ENCODE measurements at places on chromosomes 5 and 9. TPM values are rescaled to one million over a fixed set of nuclear protein-coding genes. Genes with fewer than 3 reads are reported as not detected.
A peak's percentile ranks its signal among the peaks of the same experiment; 100 is the strongest.

The DDX4 gene
- total RNA-seq = not detected

- no peak overlapping the region for H3K4me3 ChIP-seq
- peaks cover 4% of the 10 kb centered on the region for H3K27me3 ChIP-seq
- H3K36me3 ChIP-seq = no peaks in the 10 kb centered on the region
- DNase-seq = no peak
- H3K27ac ChIP-seq = no peak overlapping the region
Observed at GRCh38 chr5:72644296-72644695, 137.1 kb upstream of the ZNF366 start.

DNA sequence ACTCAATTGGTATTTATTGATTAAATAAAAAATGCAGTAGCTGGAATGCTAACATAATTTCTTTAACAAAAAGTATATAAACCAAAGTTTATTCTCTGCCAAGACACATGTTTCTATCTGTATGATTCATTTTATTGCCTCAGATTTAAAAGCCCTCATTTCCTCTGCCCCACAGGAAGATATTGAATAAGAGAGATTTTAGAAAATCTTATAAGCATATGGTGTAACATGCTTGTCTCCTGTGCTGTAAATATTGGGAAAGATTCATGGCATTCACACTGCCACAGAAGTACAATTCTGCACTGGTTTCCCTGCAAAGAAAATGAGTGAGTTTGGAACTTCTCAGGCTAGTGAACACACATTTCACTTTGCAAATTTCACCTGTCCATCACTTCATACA lies 134.9 kb upstream of the FBXL7 start:
- H3K27ac ChIP-seq = no peak overlapping the region
- DNase-seq = no peak
- H3K4me3 ChIP-seq = no peak overlapping the region
- no peaks in the 10 kb centered on the region for H3K27me3 ChIP-seq
- no peaks in the 10 kb centered on the region for H3K4me1 ChIP-seq
- H3K36me3 ChIP-seq = no peaks in the 10 kb centered on the region

DNA sequence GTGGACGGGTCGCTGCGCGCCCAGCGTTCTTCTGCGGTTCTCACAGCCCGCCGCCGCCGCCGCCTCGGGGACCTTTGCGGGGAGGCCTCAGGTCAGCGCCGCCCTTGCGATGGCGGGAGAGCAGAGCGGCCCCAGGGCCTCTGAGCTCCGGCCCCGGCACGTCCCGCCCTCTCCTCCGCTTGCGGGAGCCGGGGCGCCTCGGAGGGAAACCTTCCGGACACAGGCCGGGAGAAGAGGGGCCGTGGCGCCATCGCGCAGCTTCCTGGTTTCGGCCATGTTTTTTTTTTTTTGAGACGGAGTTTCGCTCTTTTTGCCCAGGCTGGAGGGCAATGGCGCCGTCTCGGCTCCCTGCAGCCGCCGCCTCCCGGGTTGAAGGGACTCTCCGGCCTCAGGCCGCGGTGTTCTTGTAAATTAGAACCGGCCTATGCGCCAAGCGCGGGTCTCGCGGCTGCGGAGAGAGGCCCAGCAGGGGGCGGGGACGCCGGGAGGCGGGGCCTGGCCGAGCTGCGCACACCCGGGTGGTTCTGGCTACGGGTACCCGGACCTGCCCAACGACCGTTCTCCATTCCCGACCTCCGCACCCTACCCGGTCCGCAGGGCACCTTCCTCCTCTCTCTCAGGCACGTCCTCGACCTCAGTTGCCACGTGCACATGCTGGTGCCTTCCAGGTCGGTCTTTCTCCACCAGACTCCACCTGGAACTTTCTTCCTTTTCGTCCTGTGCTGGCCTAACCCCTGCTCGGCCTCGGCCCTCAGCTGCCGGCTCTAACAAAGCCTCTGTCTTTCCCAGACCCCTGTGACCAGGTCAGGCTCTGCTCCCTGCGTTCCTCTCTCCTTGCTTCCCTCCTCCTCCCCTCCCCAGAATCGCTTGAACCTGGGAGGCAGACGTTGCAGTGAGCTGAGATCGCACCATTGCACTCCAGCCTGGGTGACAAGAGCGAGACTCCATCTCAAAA lies 28.8 kb upstream of the MGAT1 start:
- peak overlapping the region; percentile 97 for H3K27ac ChIP-seq
- peaks cover 48% of the 10 kb centered on the region for H3K36me3 ChIP-seq
- peak; percentile 83 for DNase-seq
- no peaks in the 10 kb centered on the region for H3K27me3 ChIP-seq
- H3K4me1 ChIP-seq = peaks cover 39% of the 10 kb centered on the region

GRCh38 chr9:127176631-127177030 lies 54.2 kb upstream of the ANGPTL2 start:
- H3K27me3 ChIP-seq = no peaks in the 10 kb centered on the region
- H3K27ac ChIP-seq = no peak overlapping the region
- no peak overlapping the region for H3K4me3 ChIP-seq
- no peak for DNase-seq

The SLC4A9 gene
- 0.36 TPM for total RNA-seq

The SLC23A1 gene
- total RNA-seq = 0.89 TPM

DNA sequence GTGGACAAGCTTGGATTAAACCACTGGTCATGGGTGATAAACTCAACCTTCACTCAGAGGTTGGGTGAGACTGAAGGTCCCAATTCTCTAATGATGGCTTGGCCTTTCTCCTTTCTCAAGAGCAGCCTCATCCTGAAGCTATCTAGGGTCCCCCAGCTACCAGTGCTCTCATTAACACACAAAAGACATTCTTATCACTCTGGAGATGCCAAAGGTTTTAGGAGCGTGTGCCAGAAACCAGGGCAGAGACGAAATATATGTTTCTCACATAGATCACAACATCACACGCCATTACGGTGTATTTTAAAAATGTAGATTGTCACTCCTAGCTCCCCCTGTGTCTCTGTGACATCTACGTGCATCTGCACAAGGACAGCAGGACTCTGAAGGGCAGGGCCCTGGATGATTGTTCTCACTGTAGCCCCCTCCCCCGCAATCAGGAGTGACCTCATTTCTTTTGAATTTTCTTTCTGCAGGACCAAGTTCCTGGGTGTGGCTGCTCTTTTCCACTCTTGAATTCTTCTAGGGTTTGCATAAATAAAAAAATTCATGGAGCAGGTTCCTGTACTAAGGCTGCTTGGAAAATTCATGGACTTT lies 311.3 kb downstream of the GADD45G start:
- peak; percentile 10 for DNase-seq
- H3K4me3 ChIP-seq = no peak overlapping the region
- H3K4me1 ChIP-seq = peaks cover 14% of the 10 kb centered on the region
- H3K27me3 ChIP-seq = peaks cover 7% of the 10 kb centered on the region

The C9orf57 gene
- not detected for total RNA-seq

The WNK2 gene
- 1.7 TPM for total RNA-seq

GRCh38 chr5:173770637-173771036 lies 117.5 kb upstream of the CPEB4 start:
- no peaks in the 10 kb centered on the region for H3K4me1 ChIP-seq
- no peak overlapping the region for H3K27ac ChIP-seq
- no peak overlapping the region for H3K4me3 ChIP-seq
- no peaks in the 10 kb centered on the region for H3K36me3 ChIP-seq
- no peaks in the 10 kb centered on the region for H3K27me3 ChIP-seq
- no peak for DNase-seq

The TICAM2 gene
- 0.27 TPM for total RNA-seq

GRCh38 chr5:67361932-67362729 lies 165.5 kb upstream of the CD180 start:
- no peak for DNase-seq
- H3K4me1 ChIP-seq = peaks cover 12% of the 10 kb centered on the region

- no peak overlapping the region for H3K27ac ChIP-seq
- no peaks in the 10 kb centered on the region for H3K27me3 ChIP-seq
- H3K4me3 ChIP-seq = no peak overlapping the region
- no peaks in the 10 kb centered on the region for H3K4me1 ChIP-seq
Observed at GRCh38 chr9:105318729-105319191, 74.3 kb downstream of the SLC44A1 start.

GRCh38 chr9:14746626-14747025 lies 24.1 kb upstream of the CER1 start:
- H3K27me3 ChIP-seq = peaks cover 13% of the 10 kb centered on the region
- H3K4me3 ChIP-seq = no peak overlapping the region
- DNase-seq = no peak
- H3K36me3 ChIP-seq = no peaks in the 10 kb centered on the region
- H3K27ac ChIP-seq = no peak overlapping the region

The DRD1 gene
- not detected for total RNA-seq

The ZNF883 gene
- total RNA-seq = 1.6 TPM

DNA sequence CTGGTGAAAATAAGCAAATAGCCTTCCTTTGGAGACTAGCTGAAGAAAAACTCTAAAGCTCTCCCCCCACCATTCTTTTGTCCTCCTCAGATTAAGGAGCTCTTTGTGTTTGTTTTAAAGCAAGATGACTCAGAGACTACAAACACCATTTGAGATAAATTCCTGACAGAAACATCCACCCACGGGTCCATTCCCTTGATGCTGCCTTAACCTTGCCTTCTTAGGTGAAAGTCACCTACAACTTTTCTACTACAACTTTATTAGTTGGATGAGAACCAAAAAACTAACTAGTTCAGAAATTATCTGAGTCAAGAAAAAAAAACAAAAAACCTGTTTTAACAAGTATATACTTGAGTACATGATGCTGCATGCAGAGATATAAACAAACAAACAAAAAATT lies 831.1 kb downstream of the NR2F1-AS1 start:
- H3K27ac ChIP-seq = no peak overlapping the region
- H3K27me3 ChIP-seq = no peaks in the 10 kb centered on the region
- no peaks in the 10 kb centered on the region for H3K36me3 ChIP-seq
- DNase-seq = no peak
- H3K4me1 ChIP-seq = no peaks in the 10 kb centered on the region

DNA sequence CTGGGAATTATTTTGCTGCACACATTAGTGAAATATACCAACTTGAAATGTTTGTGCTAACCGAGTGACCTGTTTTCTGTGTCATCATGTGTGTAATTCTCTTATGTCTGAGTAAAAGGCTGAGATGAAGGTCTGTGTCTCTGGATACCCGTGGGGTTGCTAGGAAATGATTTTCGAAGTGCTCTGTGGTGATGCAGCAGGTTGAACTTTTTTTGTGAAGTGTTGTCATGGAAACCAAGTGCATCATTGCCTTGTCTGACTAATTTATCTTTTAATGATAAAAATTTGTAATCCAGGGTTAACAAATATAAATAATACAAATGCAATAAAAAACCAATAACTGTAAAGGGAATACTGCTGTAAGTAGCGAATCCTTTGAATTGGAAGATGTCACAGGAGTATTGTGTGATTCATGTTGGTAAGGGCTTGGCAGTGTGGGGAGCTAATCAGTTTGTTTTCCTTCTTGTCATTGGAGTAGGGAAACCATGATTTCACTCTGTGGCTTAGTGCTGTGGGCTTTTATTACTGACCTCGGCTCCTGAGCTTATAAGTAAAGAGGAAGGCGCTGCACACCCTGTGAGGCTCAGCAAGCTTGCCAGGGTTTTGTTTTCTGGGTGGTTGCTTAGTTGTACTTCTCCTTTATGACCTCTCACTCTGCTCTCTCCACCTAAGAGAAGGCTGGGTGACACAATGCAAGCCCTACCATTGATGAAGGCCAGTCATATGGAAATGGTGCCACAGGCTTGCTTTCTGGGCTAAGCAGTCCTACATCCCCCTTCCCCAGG lies 22.3 kb downstream of the PDE8B start:
- H3K27me3 ChIP-seq = peaks cover 22% of the 10 kb centered on the region
- H3K4me1 ChIP-seq = peaks cover 8% of the 10 kb centered on the region
- H3K4me3 ChIP-seq = no peak overlapping the region

DNA sequence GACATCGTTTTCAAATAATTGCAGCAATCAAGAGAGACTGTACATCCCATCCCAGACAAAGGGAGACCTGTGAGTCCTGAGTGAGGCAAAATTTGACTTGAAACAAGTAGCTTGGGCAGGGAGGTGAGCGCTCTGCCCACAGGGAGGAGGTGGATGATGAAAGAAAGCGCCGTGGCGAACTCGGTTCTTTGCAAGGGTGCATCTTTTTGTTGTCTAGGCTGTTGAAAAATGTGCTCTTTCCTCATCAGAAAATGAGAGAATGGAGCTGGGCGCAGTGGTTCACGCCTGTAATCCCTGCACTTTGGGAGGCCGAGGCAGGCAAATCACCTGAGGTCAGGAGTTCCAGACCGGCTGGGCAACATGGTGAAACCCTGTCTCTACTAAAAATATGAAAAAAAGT lies 150.5 kb downstream of the GAPVD1 start:
- no peak overlapping the region for H3K4me3 ChIP-seq

The SNAPC3 gene
- 30.3 TPM for total RNA-seq

- H3K27ac ChIP-seq = no peak overlapping the region
- no peaks in the 10 kb centered on the region for H3K36me3 ChIP-seq
- H3K4me3 ChIP-seq = no peak overlapping the region
- DNase-seq = no peak
Observed at GRCh38 chr5:142544946-142545649, 140.8 kb downstream of the FGF1 start.

DNA sequence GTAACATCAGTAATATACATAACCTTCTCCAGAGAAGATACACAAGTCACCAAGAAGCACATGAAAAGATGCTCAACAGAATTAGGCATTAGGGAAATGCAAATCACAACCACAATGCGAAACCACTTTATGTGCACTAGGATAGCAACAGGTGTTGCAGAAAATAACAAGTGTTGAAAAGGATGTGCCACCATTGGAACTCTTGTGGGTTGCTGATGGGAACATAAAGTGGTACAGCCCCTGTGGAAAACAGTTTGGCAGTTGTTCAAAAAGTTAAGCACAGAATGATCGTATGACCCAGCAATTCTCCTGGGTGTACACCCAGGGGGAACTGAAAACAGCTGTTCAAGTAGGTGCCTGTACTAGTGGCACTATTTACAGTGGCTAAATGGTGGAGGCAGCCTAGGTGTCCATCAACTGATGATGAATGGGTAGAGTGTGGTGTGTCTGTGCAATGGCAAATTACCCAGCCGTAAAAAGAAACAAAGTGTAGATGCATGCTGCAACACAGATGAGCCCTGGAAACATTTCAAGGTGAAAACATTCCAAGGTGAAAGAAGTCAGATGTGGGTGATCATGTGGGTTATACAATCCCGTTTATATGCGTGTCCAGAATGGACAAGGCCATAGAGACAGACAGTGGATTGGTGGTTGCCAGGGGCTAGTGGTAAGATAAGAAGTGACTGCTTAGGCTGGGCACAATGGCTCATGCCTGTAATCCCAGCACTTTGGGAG lies 27.2 kb downstream of the CCDC69 start:
- H3K36me3 ChIP-seq = peaks cover 47% of the 10 kb centered on the region
- H3K27me3 ChIP-seq = no peaks in the 10 kb centered on the region
- no peak for DNase-seq
- no peak overlapping the region for H3K4me3 ChIP-seq

The ANKRD20A1 gene
- total RNA-seq = 1.5 TPM

DNA sequence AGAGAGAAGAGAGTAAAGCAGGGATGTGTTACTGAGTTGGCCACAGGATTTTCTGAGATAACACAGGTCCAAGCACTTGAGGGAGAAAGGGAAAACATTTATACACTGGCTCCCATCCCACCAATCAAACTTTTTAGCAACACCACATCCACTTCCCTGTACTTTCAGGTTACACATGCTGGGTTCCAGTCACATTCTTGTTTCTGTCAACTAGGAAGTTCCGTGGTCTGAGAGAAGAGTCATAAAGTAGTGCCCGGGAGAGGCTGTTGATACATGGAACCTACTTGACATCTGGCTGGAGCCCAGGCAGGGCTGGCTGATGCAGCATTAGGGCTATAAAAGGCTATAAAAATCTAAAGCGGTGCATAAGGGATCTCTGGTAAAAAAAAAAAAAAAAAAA lies 473.9 kb upstream of the COX7C start:
- H3K36me3 ChIP-seq = no peaks in the 10 kb centered on the region
- no peaks in the 10 kb centered on the region for H3K4me1 ChIP-seq
- no peak for DNase-seq
- H3K27ac ChIP-seq = no peak overlapping the region
- no peaks in the 10 kb centered on the region for H3K27me3 ChIP-seq
